ENCODE measurements at places on chromosomes 7 and 10.

- no peak overlapping the region for H3K4me3 ChIP-seq
- peaks cover 25% of the 10 kb centered on the region for H3K27me3 ChIP-seq
- no peak overlapping the region for H3K27ac ChIP-seq
- DNase-seq: peak; percentile 30
- H3K36me3 ChIP-seq: no peaks in the 10 kb centered on the region
These were observed 110.5 kb downstream of the C10orf105 start for GRCh38 chr10:71608819-71609768.

- no peak for DNase-seq
- no peaks in the 10 kb centered on the region for H3K27me3 ChIP-seq
- H3K4me1 ChIP-seq: no peaks in the 10 kb centered on the region
- no peak overlapping the region for H3K27ac ChIP-seq
These were observed 536.5 kb upstream of the FOXK1 start for GRCh38 chr7:4145576-4145975.

- H3K27ac ChIP-seq: no peak overlapping the region
- DNase-seq: no peak
- H3K4me3 ChIP-seq: no peak overlapping the region
These were observed 21.0 kb downstream of the PWWP2B start for GRCh38 chr10:132417957-132418441.

- no peak overlapping the region for H3K4me3 ChIP-seq
- H3K27me3 ChIP-seq: peaks cover 7% of the 10 kb centered on the region
- H3K27ac ChIP-seq: no peak overlapping the region
These were observed 178.8 kb upstream of the NEBL start for GRCh38 chr10:21075880-21076279.

DNA sequence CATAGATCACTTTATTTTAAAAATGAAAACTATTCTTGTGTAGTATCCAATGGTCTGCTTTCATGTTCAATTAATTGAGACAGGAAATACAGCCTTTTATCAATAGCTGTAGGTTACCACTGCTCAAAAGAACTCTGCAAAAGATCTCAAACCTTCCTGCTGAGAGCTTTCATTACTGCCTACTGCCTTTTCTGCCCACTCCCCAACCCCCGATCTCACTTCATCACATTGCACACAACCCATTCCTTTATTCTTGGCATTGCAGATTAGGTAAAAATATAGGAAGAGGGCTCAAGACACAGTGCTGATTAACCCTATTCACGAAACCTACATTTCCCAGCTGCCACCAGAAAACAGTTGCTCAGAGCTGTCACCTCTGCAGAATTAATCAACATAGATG lies 171.4 kb downstream of the BTAF1 start:
- no peak for DNase-seq
- H3K27ac ChIP-seq: no peak overlapping the region
- H3K27me3 ChIP-seq: no peaks in the 10 kb centered on the region
- H3K4me1 ChIP-seq: no peaks in the 10 kb centered on the region

DNA sequence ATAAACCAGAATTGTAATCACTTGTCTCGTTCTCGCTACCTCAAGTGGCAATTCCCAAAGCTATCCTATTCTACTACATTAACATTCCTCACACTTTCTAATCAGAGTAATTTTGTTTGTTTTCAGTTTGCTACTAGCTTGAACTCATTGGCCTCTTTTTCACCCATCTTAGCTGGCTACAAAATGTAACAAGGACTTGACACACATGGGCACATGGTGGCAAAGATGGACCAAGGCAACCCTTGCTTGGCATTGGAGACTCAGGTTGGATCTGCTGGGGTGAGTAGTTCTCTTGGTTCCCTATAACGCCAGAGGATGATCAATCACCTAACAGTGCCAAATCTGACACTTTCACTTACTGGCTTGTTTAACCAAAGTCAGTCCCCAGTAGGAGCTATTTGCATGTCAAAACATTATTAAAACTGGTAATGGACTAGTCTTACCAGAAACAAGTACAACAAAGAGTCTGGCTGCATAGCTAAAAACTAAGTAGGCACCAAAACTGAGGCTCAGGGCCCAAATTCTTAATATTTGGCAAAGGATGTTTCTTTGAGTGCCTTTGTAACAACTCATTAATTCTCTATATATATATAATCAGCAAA lies 1.9 kb downstream of the USP6NL start:
- H3K27ac ChIP-seq: no peak overlapping the region
- H3K36me3 ChIP-seq: no peaks in the 10 kb centered on the region
- no peak for DNase-seq

- H3K4me3 ChIP-seq: peak overlapping the region; percentile 26
- DNase-seq: no peak
- peaks cover 57% of the 10 kb centered on the region for H3K4me1 ChIP-seq
- no peaks in the 10 kb centered on the region for H3K36me3 ChIP-seq
- H3K27me3 ChIP-seq: no peaks in the 10 kb centered on the region
- peak overlapping the region; percentile 25 for H3K27ac ChIP-seq
These were observed 22.3 kb downstream of the CACUL1 start for GRCh38 chr10:118732245-118733165.

GRCh38 chr10:77532068-77532467 lies 105.5 kb downstream of the KCNMA1 start:
- H3K36me3 ChIP-seq: no peaks in the 10 kb centered on the region
- no peak for DNase-seq
- H3K27ac ChIP-seq: no peak overlapping the region

DNA sequence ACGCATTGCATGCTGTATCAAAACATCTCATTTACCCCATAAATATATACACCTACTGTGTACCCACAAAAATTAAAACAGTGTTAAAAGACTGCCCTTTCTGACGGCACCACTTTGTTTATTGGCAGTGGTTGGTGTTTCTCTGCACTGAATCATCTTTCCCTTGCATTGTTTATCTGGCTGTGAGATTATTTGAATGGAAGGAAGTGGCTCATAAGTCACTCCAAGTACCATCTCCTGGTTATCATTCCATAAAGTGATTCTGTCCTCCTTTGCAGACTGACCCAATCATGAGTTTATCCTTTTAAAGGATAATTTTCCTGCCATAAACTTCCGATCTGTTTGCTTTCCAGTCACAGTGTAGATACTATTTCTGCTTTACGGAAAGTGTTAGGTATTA lies 183.8 kb downstream of the CAMK1D start:
- H3K36me3 ChIP-seq: no peaks in the 10 kb centered on the region
- no peaks in the 10 kb centered on the region for H3K4me1 ChIP-seq
- H3K4me3 ChIP-seq: no peak overlapping the region

DNA sequence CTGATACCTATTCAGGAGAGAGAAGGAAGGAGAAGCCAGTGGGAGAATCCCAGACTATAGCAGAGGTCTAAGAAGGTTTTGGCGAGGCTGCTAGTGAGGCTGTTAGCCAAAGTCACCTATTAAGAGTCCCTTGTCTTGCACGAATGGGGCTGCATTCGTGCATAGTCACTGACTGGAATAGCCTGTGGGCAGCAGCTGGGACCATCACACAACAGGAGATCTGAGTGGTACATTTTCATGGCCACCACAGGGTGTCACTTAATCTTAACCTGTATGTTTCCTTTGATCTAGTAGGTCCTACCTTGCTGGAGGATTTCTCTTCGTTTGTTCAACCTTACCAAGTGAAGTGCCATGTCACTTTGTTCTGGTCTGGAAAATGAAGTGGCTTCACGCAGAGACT lies 319.9 kb downstream of the BMPER start:
- no peak for DNase-seq
- no peaks in the 10 kb centered on the region for H3K36me3 ChIP-seq
- H3K27me3 ChIP-seq: no peaks in the 10 kb centered on the region
- H3K4me1 ChIP-seq: no peaks in the 10 kb centered on the region

GRCh38 chr7:125605241-125605640 lies 675.6 kb upstream of the POT1 start:
- H3K4me3 ChIP-seq: no peak overlapping the region
- H3K27me3 ChIP-seq: no peaks in the 10 kb centered on the region
- no peak overlapping the region for H3K27ac ChIP-seq
- DNase-seq: no peak

- no peak for DNase-seq
- no peak overlapping the region for H3K4me3 ChIP-seq
- no peak overlapping the region for H3K27ac ChIP-seq
- no peaks in the 10 kb centered on the region for H3K4me1 ChIP-seq
- H3K36me3 ChIP-seq: no peaks in the 10 kb centered on the region
These were observed 180.0 kb downstream of the FGFR2 start for GRCh38 chr10:121418126-121418777.

GRCh38 chr7:33674804-33675411 lies 230.4 kb upstream of the BMPER start:
- no peaks in the 10 kb centered on the region for H3K36me3 ChIP-seq
- DNase-seq: no peak
- H3K4me3 ChIP-seq: no peak overlapping the region
- H3K27ac ChIP-seq: no peak overlapping the region
- no peaks in the 10 kb centered on the region for H3K4me1 ChIP-seq
- no peaks in the 10 kb centered on the region for H3K27me3 ChIP-seq

- H3K27me3 ChIP-seq: no peaks in the 10 kb centered on the region
- H3K4me1 ChIP-seq: no peaks in the 10 kb centered on the region
- no peak for DNase-seq
These were observed 43.0 kb downstream of the SLC25A40 start for GRCh38 chr7:87833130-87833529.

DNA sequence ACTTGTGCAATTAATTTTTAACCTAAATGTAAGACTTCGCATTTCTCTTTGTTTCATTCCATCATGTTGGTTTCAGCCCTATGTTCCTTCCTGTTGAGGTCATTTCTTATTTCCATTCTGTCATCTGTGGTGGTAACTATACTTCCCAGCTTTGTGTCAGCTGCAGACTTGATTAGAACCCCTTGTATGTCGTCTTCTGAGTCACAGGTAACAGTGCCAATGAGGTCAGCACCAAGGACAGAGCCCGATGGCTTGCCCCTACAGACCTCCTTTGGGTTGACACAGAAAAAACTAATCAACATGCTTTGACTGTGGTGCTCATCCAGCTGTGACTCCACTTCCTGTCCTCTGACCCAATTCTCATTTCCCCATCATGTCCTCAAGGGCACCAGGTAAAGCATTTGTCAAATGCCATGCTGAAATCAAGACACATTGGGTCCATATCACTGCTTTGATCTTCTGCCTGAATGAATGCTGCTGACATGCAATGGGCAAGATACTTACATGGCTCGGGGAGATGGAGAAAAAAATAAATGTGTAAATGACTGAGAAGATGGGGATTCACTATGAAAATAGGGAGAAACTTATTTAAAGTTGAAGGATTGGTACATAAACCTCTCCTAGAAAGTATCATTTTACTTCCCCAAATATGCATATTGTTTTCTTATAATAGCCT lies 25.6 kb upstream of the CRTAC1 start:
- no peaks in the 10 kb centered on the region for H3K36me3 ChIP-seq
- no peaks in the 10 kb centered on the region for H3K4me1 ChIP-seq
- H3K27me3 ChIP-seq: no peaks in the 10 kb centered on the region
- no peak for DNase-seq
- H3K4me3 ChIP-seq: no peak overlapping the region
- no peak overlapping the region for H3K27ac ChIP-seq

DNA sequence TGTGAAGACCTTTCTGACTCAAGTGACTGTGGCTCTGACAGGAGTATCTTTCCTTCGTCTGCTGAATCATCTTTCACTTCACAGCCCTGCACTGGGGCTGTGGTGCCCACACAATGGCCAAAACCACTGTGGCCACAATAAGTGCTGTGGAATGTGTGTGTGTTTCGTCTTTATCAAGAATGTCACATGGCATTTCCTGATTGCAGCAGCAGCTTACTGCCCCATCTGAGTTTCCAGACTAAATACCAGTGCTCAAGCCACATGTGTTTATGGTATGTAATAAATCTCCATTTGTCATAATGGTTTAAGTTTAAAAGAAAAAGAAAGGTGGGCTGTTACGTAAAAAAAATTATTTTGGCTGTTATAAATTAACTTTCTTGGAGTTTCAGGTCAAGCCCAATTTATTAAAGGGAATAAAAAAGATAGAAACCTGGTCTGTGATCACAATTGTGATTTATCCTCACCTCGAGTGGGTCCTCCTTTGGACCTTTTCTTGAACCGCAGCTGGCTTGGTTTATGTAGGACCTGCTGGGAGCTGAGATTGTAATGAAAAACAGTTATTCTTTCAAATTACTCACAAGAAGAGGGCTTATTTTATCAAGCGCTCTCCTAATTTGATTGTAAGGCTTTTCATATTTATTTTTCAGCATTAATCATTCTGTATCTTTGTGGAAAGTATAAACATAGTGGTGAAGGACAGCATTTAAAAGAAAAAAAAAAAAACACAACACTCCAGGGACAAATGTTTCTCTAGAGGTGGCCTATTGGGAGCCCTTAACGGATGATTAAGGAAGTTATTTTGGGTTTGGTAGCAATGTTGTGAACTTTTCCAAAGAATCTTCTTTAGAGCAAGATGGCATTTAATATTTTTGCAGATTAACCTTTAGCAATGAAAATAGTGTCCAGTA lies 116.2 kb downstream of the LRMDA start:
- H3K4me3 ChIP-seq: no peak overlapping the region
- peaks cover 1% of the 10 kb centered on the region for H3K27me3 ChIP-seq
- H3K27ac ChIP-seq: no peak overlapping the region
- DNase-seq: no peak

DNA sequence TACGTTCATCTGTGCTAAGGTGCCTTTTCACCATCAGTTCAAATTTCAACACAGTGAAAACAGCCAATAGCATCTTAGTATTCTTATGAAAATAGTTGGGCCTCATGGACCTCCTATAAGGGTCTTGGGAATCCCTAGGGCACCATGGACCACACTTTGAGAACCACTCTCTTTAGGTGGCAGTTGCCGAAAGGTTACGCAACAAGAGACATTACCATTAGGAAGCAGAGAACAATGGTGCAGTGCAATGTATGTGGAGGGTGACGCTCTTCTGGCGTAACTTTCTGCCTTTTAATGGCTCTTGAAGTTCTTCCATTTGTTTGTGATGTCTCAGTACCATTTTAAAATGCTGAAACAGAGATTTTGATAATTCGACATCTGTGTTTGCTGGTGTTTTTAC lies 131.1 kb downstream of the CNNM2 start:
- H3K27ac ChIP-seq: no peak overlapping the region
- no peak for DNase-seq
- no peaks in the 10 kb centered on the region for H3K36me3 ChIP-seq

GRCh38 chr7:76282344-76283253 lies 19.9 kb upstream of the HSPB1 start:
- H3K27me3 ChIP-seq: peaks cover 69% of the 10 kb centered on the region
- peak; percentile 24 for DNase-seq
- peaks cover 19% of the 10 kb centered on the region for H3K4me1 ChIP-seq
- H3K27ac ChIP-seq: no peak overlapping the region

DNA sequence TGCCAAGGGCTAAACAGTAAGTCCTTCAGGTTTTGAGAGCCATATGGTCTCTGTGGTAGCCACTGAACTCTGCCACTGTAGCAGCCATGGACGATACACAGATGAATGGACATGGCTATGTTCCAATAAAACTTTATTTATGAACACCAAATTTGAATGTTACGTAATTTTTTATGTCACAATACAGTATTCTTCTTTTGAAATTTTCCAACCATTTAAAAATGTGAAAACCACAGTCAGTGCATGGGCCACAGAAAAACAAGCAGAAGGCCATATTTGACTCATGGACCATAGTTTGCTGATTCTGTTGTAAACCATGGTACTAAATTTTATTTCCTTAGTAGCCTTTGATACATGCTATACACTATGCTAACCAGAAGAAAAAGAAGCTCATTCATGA lies 361.8 kb downstream of the MAGI2 start:
- H3K4me1 ChIP-seq: no peaks in the 10 kb centered on the region
- DNase-seq: no peak
- no peak overlapping the region for H3K27ac ChIP-seq
- H3K36me3 ChIP-seq: no peaks in the 10 kb centered on the region
- H3K4me3 ChIP-seq: no peak overlapping the region

Data from T-cell (primary cell).